ENCODE measurements at places on chromosomes 3 and 15. TPM values are rescaled to one million over a fixed set of nuclear protein-coding genes. Genes with fewer than 3 reads are reported as not detected.
A peak's percentile ranks its signal among the peaks of the same experiment; 100 is the strongest.

DNA sequence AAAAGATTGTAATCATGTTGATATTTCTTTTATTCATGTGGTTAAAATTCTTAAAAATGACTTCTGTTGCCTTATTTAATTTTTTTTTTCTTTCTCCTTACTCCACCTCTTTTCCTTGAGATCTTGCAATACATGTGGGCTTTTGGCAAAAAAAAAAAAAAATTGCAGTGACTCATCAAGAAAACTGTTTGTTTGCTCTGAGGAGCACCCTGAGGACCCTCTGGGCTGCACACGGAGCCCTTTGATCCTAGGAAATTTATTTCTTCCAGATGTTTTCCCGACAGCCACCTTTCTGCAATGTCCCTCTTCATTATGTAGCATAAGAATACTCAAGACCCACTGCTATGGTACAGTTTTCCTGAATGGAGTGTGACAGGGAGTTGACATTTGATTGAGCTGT lies 371.7 kb downstream of the ZBTB20 start:
- no peak overlapping the region for H3K27ac ChIP-seq
- H3K27me3 ChIP-seq = no peaks in the 10 kb centered on the region
- DNase-seq = no peak
- H3K4me3 ChIP-seq = no peak overlapping the region
- H3K4me1 ChIP-seq = no peaks in the 10 kb centered on the region
- no peaks in the 10 kb centered on the region for H3K36me3 ChIP-seq

Gene HPS3
- total RNA-seq = 68.0 TPM

DNA sequence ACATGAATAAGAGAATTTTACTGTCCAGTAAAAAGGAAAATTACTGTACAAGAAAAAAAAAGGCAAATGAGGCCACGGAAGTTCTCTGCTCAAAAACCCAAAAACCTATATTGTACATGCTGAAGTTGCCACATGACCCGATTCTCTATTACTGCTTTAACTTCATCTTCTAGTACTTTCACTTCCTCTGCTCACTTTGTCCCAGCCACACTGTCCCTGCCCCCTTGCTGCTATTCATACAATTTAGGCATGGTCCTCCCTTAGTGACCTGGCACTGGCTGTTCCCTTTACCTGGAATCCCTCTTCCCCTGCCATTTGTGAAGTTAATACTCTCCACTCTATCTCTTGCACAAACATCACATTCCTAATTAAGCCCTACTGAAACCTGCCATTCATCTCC lies 457.4 kb downstream of the MAGI1 start:
- no peaks in the 10 kb centered on the region for H3K36me3 ChIP-seq
- H3K4me1 ChIP-seq = no peaks in the 10 kb centered on the region
- H3K27ac ChIP-seq = no peak overlapping the region

GRCh38 chr3:13281507-13282357 lies 138.4 kb downstream of the NUP210 start:
- H3K4me3 ChIP-seq = peak overlapping the region; percentile 69
- no peaks in the 10 kb centered on the region for H3K36me3 ChIP-seq
- H3K4me1 ChIP-seq = peaks cover 16% of the 10 kb centered on the region
- no peaks in the 10 kb centered on the region for H3K27me3 ChIP-seq

DNA sequence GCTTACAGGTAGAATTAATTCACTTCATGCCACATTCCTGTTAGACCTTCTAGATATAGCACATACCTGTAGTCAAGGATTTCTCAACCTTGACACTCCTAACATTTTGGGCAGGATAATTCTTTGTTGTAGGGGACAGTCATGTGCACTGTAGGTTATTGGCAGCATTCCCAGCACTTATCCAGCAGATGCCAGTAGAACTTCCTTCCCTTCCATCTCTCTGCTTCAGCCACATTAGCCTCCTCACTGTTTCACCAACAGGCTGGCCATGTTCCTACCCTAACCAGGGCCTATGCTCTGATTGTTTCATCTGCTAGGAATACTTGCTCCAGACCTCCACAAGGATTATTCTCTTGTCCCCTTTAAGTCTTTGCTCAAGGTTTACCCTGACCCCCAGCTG lies 68.0 kb upstream of the STAC start:
- H3K36me3 ChIP-seq = no peaks in the 10 kb centered on the region
- H3K4me1 ChIP-seq = no peaks in the 10 kb centered on the region
- no peak for DNase-seq

- H3K36me3 ChIP-seq = no peaks in the 10 kb centered on the region
- H3K27ac ChIP-seq = no peak overlapping the region
Measured at GRCh38 chr3:173913974-173914421, 516.5 kb downstream of the NLGN1 start.

Gene ADAMTSL3
- total RNA-seq = not detected

DNA sequence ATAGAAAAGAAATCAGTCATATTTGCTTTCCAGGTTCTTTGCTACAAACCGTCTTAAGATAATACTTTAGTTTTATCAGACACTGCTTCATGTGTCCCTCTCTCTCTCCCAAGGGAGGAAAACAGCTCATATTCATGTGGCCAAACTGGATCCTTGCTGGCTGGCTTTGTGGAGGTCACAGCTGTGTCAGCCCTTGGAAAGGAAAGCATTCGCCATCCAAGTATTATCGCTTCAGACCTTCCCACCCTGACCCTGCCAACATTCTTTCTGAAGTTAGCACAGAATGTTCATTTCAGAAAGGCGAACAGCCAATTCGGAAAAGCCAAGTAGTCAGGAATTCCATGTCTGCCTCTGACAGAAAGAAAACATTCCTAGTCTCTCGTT lies 213.6 kb downstream of the FEZF2 start:
- no peak overlapping the region for H3K27ac ChIP-seq
- H3K4me3 ChIP-seq = no peak overlapping the region
- no peaks in the 10 kb centered on the region for H3K27me3 ChIP-seq
- no peaks in the 10 kb centered on the region for H3K36me3 ChIP-seq

Gene CHRNA7
- total RNA-seq = 3.3 TPM

Gene ZNF710
- total RNA-seq = 15.8 TPM

DNA sequence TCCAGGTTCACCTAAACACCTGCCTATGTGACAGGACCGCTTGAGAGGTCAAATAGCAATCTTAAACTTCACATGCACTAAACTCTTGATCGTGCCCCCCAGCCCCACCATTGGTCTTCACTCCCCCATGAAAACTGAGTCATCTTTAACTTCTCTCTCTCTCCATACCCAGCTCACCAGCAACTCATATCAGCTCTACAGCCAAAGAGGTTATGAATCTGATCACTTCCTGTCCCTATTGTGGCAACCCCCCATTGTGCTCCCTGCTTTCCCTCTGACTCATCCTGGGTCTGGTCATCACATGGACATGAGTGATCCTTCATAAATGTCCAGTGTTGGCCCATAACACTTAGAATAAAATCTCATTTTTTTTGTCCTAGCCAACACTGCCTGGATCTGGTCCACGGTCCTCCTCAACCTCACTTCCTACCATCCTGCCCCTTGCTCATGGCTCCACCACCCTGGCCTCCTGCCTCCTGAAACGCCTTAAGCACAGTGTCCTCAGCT lies 103.4 kb upstream of the HACD2 start:
- no peak overlapping the region for H3K4me3 ChIP-seq
- DNase-seq = peak; percentile 48
- no peak overlapping the region for H3K27ac ChIP-seq
- H3K36me3 ChIP-seq = no peaks in the 10 kb centered on the region

Gene GPR62
- total RNA-seq = not detected

Gene DISP2
- 10.0 TPM for total RNA-seq

Gene CDV3
- total RNA-seq = 506 TPM

GRCh38 chr3:80705290-80705689 lies 937.5 kb upstream of the ROBO1 start:
- H3K36me3 ChIP-seq = no peaks in the 10 kb centered on the region
- no peak overlapping the region for H3K4me3 ChIP-seq
- no peak for DNase-seq
- no peaks in the 10 kb centered on the region for H3K4me1 ChIP-seq
- no peaks in the 10 kb centered on the region for H3K27me3 ChIP-seq

Gene VGLL3
- total RNA-seq = 0.15 TPM

- H3K27me3 ChIP-seq = peaks cover 31% of the 10 kb centered on the region
- no peaks in the 10 kb centered on the region for H3K36me3 ChIP-seq
- no peak for DNase-seq
- no peaks in the 10 kb centered on the region for H3K4me1 ChIP-seq
- H3K4me3 ChIP-seq = no peak overlapping the region
Measured at GRCh38 chr3:150931745-150932144, 26.5 kb upstream of the MINDY4B start.

Gene P3H2
- total RNA-seq = 82.2 TPM

DNA sequence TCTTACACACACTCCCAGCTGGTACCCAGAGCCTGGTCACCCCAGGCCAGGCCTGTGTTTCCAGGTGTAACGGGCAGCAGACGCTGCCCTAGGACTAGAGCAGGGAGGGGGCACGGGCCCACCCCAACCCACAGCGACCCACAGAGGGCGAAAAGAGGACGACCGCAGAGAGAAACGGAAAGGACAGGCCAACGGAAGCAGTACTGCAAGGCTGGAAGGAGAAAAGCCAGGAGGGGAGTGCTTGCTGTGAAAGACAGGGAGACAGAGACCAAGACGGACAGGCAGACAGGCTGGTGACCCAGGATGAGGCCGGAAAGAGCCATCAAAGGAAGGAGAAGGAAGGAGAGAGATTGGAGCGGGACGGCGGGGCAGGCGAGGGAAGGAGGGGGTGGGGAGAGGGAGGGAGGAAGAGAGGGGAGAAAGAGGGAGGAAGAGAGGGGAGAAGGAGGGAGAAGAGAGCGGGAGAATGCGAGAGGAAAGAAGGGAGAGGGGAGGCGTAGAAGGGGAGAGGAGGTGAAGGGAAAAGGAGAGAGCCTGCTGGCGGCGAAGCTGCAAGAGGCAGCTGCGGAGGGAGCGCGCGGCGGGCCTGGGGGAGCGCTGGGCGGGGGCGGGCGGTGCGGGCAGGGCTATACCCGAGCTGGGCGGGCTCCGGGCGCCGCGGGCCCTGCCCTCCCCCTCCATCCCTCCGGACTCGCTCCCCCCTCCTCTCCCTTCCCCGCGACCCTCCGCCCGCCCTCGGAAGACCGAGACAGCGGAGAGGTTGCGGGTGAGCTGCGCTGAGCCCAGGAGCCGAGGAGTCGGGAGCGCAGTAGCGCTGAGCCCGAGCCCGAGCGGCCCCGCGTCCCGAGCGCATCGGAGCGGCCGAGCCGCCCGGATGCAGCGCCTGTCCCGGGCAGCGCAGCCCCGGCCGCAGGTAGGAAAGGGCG lies at the start of gene SLC6A1:
Gene SLC6A1 (plus strand): TSS at position 732 of the 926 bp plus-strand sequence. CDS start 24,464 bp downstream, outside the sequence.
- H3K36me3 ChIP-seq = no peaks in the 10 kb centered on the region
- peaks cover 2% of the 10 kb centered on the region for H3K27me3 ChIP-seq
- no peak within 1 kb of the TSS for H3K4me3 ChIP-seq
- H3K4me1 ChIP-seq = no peaks in the 10 kb centered on the region
- no peak within 1 kb of the TSS for H3K27ac ChIP-seq

GRCh38 chr3:105999856-106000255 lies 131.0 kb upstream of the CBLB start:
- H3K27me3 ChIP-seq = no peaks in the 10 kb centered on the region
- no peaks in the 10 kb centered on the region for H3K4me1 ChIP-seq
- no peak for DNase-seq
- no peaks in the 10 kb centered on the region for H3K36me3 ChIP-seq

Gene NR1I2
- not detected for total RNA-seq

Gene CYP8B1
- total RNA-seq = 0.08 TPM

DNA sequence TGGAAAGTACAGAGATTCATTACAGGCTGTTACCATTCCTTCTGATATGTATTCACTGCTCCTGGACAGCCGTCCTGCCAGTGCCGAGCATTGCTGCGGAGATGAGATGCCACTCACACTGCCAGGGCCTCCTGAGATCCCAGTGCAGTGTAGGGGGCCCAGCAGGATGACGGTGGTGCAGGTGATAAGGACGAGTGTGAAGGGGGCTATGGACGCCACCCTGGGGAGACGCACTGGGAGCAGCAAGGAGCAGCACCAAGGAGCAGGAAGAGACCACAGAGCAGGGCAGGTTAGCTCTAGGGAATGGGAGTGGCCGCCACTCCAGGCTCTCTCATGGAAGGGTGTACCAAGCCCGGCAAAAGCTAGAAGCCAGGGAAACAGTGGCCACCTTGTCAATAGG lies 4.0 kb upstream of the KLF15 start:
- no peak overlapping the region for H3K27ac ChIP-seq
- H3K4me3 ChIP-seq = no peak overlapping the region
- H3K4me1 ChIP-seq = peaks cover 8% of the 10 kb centered on the region
- H3K27me3 ChIP-seq = peaks cover 24% of the 10 kb centered on the region
- H3K36me3 ChIP-seq = no peaks in the 10 kb centered on the region

Gene CD86
- total RNA-seq = not detected

Gene SLC28A1
- not detected for total RNA-seq

Gene DZIP1L
- 11.1 TPM for total RNA-seq

GRCh38 chr3:101414121-101414520 lies 93.7 kb upstream of the IMPG2 start:
- H3K36me3 ChIP-seq = no peaks in the 10 kb centered on the region
- H3K27me3 ChIP-seq = no peaks in the 10 kb centered on the region
- H3K4me1 ChIP-seq = no peaks in the 10 kb centered on the region
- H3K27ac ChIP-seq = no peak overlapping the region
- DNase-seq = no peak
- no peak overlapping the region for H3K4me3 ChIP-seq

GRCh38 chr3:192825216-192825615 lies 92.4 kb downstream of the MB21D2 start:
- DNase-seq = no peak
- H3K36me3 ChIP-seq = no peaks in the 10 kb centered on the region
- peak overlapping the region; percentile 26 for H3K27ac ChIP-seq
- H3K4me1 ChIP-seq = peaks cover 8% of the 10 kb centered on the region

GRCh38 chr3:137946356-137946973 lies 63.5 kb upstream of the CLDN18 start:
- H3K4me1 ChIP-seq = no peaks in the 10 kb centered on the region
- H3K27ac ChIP-seq = no peak overlapping the region
- no peak overlapping the region for H3K4me3 ChIP-seq
- no peak for DNase-seq
- no peaks in the 10 kb centered on the region for H3K36me3 ChIP-seq

- no peak overlapping the region for H3K4me3 ChIP-seq
- no peak overlapping the region for H3K27ac ChIP-seq
- H3K27me3 ChIP-seq = no peaks in the 10 kb centered on the region
- H3K36me3 ChIP-seq = no peaks in the 10 kb centered on the region
- H3K4me1 ChIP-seq = no peaks in the 10 kb centered on the region
Measured at GRCh38 chr3:28756056-28756455, 407.4 kb upstream of the AZI2 start.
